Frontal cortex (tissue), 4 donors: ENCODE measurements at places on chromosomes 4 and X. TPM values are rescaled to one million over a fixed set of nuclear protein-coding genes. Genes with fewer than 3 reads are reported as not detected.

Gene SERPINA7
- total RNA-seq: not detected

Gene TLR10
- 1.6 TPM for total RNA-seq

Gene CXCL10
- not detected for total RNA-seq

Gene TMPRSS11D
- total RNA-seq: not detected

Gene PRRG3
- 6.1 TPM for total RNA-seq

Gene DUX4
- total RNA-seq: not detected

Gene MORF4L2
- total RNA-seq: 425 TPM
